ENCODE measurements at places on chromosomes 16 and 17.

GRCh38 chr17:7262192-7262934 is at the start of gene CLDN7:
TSS of gene CLDN7 (minus strand) at chr17:7262478. CDS start at chr17:7262043, 435 bp downstream.
- no peak for DNase-seq

DNA sequence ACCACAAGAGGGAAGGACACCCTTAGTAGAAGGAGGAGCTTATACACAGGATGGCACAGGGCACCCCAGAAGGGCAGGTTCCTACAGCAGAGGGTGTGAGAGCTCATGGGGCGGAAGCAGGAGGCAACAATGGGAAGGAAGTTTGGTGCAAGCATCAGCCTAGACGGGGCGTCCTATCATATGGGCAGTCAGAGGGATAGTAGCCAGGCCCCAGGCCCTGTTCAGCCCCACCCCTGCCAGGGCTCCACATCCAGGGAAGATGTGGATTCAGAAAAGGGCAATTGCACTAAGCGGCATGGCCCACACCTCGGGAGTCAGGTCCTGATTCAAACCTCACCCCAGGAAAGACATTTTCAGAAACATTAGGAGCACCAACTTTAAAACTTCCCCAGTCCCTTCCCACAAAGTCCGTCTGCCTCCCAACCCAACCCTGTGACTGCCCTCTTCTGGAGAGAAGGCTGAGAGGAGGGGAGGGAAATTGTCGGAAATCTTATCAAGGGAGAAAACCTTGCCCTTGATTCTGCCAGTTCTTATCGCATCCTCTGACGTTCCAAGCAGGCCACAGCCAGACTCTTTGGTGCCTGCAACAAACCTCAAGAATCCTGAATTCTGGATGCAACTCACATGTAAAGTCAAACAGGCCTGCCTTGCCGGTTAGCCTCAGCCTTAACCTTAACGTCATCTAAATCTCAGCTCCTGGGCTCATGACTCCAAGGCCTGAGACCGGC is 198.8 kb upstream of the CDH5 start:
- DNase-seq: no peak

GRCh38 chr16:73792199-73793020 is 504.2 kb upstream of the PSMD7 start:
- DNase-seq: no peak

DNA sequence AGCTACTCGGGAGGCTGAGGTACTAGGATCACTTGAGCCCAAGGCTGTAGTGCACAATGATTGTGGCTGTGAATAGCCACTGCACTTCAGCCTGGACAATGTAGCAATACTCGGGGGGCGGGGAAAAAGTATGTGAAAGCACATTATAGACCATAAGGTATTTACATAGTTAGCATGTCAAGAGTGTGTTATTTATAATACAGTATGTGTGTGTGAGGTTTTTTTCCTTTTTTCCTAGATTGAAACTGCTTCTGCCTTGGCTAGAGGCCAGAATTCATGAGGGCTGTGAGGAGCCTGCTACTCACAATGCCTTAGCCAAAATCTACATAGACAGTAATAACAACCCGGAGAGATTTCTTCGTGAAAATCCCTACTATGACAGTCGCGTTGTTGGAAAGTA is 30.5 kb downstream of the PTRH2 start:
- no peak for DNase-seq

DNA sequence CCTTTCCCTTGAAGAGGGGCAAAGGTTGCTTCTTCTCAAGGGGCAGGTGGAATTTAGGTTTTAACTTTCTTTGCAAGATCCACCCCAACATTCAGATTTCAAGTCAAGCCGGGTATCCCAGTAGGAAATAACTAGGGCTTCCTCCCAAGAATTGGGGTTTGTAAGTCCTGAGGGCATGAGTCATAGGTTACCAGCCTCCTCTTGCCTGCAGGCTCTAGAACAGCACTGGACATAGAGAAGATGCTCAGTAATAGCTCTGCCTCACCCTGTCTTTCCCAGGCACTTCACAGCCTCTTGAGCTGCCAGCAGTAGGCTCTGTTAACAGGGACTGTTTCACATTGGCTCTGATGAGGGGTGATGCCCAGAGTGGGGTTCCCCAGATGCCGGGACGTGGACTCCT is 35.8 kb upstream of the ZFP90 start:
- no peak for DNase-seq

DNA sequence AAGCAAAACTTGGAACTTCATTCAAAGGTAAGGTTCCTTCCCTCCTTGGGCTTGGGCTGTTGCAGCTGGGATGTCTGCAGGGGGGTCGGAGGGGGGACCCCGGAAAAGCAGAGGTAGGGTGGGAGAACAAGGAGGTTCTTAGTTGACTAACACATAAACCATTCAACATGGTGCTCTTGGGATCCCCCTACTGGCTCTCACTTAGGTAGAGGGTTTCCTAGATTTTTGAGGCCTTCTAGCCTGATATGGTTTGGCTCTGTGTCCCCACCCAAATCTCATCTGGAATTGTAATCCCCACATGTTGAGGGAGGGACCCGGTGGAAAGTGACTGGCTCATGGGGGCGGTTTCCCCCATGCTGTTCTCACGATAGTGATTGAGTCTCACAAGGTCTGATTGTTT is 93.9 kb downstream of the RGS9 start:
- no peak for DNase-seq

DNA sequence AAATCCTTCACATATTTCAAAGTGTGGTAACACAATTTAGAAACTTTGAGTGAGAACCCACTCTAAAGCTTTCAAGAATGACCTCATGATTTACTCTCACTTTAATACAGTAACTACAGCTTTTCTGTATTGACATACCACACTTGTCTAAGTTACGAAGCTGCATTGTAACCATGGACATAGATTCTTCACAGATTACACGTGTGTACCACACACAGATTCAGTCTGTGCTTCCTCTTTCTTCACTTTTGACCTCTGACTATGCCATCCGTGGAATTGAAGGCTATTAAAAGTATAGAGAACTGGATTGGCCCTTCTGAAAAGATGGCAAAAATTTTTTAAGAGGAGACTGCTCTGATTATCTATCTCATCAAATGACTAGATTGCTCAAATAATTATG is 172.7 kb downstream of the TANC2 start:
- DNase-seq: no peak

GRCh38 chr16:20928774-20929411 is 28.3 kb downstream of the LYRM1 start:
- DNase-seq: no peak

DNA sequence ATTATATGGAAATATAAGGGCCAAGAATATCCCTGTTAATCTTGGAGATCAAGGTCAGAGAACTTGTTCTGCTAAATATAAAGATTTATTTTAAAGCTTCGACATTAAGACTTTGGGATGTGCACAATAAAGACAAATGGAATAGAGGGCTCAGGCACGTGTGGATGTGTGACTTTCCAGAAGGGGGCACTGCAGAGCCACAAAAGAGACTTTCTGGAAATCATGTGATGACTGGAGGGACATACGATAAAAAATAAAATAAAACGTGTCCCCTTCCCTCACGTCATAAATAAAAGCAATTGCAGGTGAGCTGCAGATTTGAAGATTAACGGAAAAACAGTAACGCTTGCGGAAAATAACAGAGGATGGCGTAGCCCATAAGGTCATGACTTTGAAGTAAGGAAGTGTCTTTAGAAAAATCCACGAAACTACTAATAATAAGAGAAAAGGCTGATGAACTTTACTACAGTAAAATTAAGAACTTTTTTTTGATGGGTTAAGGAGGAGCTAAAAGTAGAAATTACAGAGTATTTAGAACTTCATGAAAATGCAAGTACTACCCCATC is 9.4 kb upstream of the ENGASE start:
- DNase-seq: peak; percentile 30

GRCh38 chr16:88306860-88307545 is 75.8 kb upstream of the ZNF469 start:
- no peak for DNase-seq

DNA sequence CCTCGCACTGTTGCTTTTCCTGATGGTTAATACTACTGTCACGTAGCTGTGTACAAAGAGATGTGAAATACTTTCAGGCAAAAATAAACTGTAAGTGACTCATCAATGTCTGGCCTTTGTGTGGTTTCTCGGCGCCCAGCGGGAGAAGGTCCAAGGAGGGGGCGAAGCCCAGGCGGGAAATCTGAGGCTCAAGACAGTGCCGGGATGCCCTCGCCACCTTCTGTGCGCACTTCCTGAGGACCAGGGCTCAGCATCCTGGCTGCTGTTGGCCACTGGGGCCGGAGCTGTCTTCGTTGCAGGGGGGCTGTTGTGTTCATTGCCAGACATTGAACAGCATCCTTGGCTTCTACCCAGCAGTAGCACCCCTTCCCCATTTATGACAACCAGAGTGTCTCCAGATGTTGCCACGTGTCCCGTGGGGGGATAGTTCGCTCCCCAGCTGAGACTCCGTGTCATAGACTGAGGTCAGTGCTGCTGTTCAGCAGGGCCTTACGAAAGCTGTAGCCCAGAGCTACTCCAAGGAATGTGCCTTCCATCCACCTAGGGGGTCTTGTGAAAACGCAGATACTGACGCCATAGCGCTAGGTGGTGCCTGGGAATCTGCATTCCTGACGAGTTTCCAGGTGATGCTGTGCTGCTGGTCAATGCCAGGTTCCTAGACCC is 67.3 kb upstream of the PLCG2 start:
- DNase-seq: no peak

DNA sequence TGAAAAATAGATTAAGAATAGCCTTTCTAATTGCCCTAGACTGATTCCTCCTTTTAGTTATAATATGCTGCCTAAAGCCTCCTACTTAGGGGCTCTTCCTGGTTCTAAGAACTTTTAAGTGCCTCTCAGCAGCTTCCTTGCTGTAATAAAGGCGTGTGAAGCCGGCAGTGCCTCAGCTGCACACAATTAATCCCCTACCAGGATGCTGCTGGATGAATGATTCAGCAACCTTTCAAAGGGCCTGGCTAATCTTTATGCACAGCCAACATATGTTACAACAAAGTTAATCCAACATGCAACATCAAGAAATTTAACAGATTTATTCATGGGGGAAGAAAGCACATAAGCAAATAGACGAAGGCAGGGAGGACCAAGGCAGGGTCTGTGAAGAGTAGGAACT is 145.2 kb downstream of the PMP22 start:
- no peak for DNase-seq

- DNase-seq: no peak
Measured at GRCh38 chr16:88401604-88402246, 19.0 kb downstream of the ZNF469 start.

DNA sequence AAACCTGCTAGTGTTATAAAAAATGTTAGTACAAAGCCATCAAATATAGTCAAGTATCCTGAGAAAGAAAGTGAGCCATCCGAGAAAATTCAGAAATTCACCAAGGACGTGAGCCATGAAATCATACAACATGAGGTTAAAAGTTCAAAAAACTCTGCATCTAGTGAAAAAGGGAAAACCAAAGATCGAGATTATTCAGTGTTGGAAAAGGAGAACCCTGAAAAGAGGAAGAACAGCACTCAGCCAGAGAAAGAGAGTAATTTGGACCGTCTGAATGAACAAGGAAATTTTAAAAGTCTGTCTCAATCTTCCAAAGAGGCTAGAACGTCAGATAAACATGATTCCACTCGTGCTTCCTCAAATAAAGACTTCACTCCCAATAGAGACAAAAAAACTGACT is 31.7 kb downstream of the RBBP6 start:
- DNase-seq: no peak

DNA sequence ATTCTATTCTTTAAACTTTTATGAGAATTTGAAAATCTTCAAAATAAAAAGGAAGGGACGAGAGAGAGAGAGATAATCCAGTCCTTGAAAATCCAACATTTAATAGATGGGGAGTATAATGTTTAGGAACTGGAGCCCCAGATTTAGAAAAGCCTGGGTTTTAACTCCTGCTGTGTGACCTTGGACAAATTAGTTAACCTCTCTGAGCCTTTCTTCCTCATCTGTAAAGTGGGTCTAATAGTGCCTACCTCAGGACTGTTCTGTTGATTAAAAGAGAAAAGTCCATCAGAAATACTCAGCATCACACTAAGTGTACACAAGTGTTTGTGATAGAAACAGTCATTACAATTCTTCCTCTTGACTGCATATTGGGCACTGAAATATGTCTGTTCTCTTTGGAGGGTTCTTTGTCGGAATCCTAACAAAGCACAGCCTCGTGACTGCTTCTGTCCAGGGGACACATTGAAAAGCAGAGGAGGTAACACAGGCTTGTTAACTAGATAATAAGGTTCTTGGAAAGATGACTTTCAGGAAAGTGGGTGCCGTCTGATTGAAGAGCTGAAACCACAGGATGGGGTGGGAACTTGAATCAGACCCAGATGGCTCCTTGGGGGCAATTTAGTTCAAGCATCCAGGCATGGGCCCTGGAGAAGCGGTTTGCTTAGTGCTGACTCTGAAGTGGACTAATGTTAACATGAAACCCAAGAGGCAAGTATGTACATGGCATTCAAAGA is 128.2 kb downstream of the CLEC16A start:
- no peak for DNase-seq

GRCh38 chr16:3074860-3075522 is 9.6 kb downstream of the IL32 start:
- no peak for DNase-seq

- no peak for DNase-seq
Measured at GRCh38 chr16:19822533-19822932, 62.1 kb downstream of the GPRC5B start.

DNA sequence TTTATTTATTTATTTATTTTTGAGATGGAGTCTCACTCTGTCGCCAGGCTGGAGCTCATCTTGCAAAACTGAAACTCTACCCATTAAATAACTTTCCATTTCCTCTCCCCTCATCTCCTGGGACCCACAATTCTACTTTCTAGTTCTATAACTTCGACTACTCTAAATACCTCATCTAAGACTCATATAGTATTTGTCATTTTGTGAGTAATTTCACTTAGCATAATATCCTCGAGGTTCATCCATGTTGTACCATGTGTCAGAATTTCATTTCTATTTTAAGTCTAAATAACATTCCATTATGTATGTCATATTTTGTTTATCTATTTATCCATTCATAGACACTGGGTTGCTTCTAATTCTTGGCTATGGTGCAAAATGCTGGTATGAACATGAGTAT is 5.1 kb upstream of the NT5M start:
- DNase-seq: no peak

DNA sequence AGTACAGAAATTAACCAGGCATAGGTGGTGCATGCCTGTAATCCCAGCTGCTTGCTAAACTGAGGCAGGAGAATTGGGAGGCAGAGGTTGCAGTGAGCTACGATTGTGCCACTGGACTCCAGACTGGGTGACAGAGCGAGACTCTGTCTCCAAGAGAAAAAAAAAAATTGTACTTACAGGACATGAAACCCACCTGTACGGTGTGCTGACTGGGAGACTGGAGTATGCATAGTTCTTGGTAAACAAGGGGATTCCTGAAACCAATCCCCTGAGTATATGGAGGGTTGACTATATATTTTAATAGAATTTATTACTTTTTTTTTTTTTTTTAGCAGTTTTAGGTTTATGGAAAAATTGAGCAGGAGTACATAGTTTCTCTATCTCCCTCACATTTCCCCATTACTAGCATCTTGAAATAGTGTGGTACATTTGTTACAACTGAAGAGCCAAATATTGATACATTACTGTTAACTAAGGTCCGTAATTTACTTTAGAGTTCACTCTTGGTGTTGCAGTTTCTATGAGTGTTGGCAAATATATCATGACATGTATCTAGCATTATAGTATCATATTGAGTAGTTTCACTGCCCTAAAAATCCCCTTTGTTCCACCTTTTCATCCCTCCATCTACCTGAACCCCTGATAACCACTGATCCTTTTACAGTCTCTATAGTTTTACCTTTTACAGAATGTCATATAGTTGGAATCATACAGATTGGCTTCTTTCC is 19.3 kb downstream of the TENT4B start:
- no peak for DNase-seq

- no peak for DNase-seq
Measured at GRCh38 chr17:39634384-39634871, 2.5 kb upstream of the STARD3 start.

GRCh38 chr17:39016193-39017153 is 49.3 kb upstream of the FBXO47 start:
- DNase-seq: no peak
